Left renal pelvis (tissue), 4 donors: ENCODE measurements at places on chromosomes 6 and 20. TPM values are rescaled to one million over a fixed set of nuclear protein-coding genes. Genes with fewer than 3 reads are reported as not detected.

Gene SPTLC3
- 24.7 TPM for polyA plus RNA-seq

Gene VAPB
- polyA plus RNA-seq: 50.5 TPM

Gene PRKN
- 8.1 TPM for polyA plus RNA-seq

Gene WTAP
- 127 TPM for polyA plus RNA-seq

Gene TPD52L2
- polyA plus RNA-seq: 86.3 TPM

Gene TBX18
- polyA plus RNA-seq: 7.0 TPM

Gene PLTP
- 127 TPM for polyA plus RNA-seq

Gene SLA2
- polyA plus RNA-seq: 0.72 TPM

Gene HEY2
- 8.0 TPM for polyA plus RNA-seq

Gene MYCT1
- polyA plus RNA-seq: 17.2 TPM

Gene CNR1
- 0.99 TPM for polyA plus RNA-seq

DNA sequence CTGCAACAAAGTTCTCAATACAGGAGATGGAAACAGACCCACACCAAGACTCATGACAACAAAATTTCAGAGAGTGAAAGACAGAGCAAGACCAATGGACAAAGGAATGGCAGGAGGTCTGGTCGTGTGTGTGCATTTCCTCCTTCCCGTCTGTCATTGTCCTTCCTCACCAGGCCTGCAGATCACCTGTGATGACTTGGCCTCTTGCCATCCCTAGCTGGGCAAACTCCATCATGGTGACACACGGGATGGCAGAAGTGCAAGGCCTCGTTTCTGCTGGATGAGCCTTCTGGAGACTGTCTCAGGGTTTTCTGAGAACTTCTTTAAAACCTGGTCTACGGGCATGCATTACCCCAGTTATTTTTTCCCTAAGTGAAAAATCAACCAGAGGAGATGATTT, 49.2 kb downstream of the RPP21 start:
- no peak for DNase-seq

DNA sequence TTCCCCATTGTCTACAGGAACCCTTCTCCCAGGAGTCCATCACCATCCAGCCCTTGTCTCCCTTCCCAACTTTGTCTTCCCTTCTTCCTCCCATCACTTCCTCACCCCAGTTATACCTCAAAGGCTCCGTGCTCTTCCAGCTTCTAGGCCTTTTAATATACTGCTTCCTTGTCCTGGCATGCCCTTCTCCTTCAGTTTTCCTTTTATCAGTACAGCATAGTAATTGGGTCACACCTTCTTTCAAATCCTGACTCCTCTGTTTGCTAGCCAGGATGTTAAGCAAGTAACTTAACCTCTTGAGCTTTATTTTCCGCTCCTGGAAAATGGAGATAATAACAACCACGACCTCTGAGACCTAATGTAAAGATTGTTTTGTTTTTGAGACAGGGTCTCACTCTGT, 54.9 kb upstream of the PNRC1 start:
- no peak for DNase-seq

DNA sequence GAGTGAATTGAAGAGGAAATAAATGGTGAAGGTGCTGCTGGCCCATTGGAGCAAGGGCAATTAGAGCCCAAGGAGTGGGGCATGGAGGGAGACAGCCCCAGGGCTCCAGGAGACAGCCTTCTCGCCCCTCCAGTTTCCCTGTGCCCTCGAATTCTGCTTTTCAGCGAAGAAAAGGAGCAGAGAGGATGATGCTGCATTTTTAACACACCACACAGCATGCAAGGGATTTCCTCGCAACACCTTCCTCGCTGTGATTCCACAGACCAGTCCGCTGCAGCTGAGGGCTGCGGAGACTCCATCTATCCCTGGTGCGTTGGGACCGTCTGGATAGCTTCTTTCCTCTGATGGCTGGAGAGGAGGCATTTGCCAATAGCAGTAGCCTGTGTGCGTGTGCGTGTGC, 41.7 kb downstream of the PTCHD4 start:
- DNase-seq: no peak

DNA sequence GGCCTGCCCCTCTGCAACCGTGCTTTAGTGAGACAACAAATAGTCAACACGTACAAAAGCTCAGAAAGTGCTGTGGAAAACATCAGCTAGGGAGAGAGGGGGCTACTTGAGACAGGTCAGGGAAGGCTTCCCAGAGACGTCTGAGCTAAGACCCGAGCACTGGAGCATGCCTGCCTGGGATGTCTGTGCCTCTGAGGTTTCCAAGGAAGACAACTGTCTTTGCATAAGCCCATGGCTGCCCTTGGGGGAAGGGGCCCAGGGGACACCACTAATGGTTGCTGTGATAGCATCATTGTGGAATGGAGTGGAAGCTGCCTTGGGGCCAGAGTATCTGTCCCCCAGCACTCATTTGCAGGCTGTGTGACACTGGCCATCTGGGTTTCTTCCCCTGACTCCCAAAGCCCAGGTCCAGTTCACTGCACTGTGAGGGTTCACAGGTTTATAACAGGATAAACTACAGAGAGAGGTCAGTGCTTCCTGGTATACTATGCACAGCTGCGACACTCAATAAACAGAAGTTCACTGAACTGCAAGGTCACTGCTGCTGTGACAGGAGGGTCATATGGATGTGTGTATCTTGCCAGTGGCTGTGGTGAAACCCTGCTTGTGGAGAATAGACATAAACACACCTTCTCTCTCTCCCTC, 1.5 kb upstream of the ARFGEF2 start:
- no peak for DNase-seq

DNA sequence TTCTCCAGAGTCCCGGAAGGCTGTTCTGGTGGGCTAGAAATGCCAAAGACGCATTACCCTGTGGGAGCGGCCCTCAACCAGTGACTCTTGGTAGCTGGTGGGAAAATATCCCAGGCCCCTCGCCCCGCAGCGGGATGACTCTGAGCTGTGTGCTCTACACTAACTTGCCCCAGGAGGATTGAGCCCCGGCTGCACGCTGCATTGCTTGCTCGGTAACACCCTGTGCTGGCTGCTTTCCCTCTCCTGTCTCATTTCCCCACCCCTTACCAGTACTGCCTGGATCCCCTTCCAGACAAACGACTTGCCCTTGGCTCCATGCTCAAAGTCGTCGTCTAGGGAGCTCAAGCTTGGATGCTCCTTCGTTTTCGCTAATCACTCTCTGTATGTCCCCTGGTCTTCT, 411.8 kb upstream of the SULF2 start:
- no peak for DNase-seq

DNA sequence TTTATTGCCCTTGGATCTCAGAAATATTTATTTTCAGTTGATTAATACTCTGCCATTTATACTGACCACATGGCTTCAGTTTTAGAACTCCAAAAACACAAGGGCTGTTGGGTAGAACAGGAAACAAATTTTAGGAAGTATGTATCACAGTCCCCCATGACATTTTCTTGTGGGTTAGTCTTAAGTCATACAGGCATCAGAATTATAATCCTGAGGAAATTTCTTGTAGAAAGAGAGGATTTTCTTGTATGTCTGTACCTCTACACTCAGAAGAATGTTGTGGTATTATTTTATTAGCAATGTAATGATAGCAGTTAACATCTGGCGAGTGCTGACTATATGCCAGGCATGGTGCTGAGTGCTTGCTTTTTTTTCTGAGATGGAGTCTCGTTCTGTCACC, 302.9 kb downstream of the CLIC5 start:
- DNase-seq: no peak

GRCh38 chr20:8095648-8096572, 36.2 kb upstream of the PLCB1 start:
- no peak for DNase-seq

- no peak for DNase-seq
Observed at GRCh38 chr6:145815309-145816274, 997 bp upstream of the FBXO30 start.

DNA sequence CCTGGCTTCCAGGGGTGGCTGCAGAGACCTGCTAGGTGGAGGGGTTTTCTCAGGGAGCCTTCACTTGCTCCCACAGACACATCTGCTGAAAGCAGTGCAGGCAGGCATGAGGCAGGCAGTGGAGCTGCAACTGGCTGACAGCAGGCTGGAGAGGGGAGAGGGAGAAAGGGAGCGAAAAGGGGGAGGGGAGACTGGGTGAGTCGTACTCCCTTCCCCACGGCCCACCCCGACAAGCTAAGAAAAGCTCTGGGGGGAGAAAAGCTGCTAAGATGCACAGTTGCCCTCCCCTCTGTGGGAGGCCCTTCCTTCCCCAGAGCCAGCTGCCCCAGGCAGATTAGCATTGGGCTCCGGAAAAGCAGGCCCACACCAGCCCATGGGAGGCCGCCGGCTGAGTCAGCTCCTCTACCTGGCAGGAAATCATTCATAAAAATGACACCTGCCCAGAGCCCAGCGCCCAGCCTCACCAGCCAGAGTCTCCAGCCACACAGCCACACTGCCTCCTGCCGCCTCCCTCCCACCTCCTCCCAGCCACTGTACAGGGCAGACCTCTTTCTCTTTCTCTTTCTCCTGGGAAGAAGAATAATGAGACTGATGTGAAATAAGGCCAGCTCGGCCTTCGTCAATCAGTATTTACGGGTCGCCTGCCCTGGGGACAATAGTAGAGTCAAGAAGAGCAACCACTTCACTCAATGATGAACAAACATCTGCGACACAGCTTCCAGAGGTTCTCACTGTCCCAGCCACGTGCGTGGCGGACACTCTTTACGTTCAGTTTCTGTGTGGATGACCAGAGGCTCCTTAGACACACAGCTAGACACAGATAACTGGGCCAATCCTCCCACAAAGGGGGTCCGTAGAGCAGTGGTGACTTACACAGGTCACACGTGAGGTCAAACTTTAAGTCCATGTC, 7.7 kb upstream of the C20orf203 start:
- DNase-seq: no peak

GRCh38 chr20:15705975-15706374, 867.3 kb downstream of the KIF16B start:
- no peak for DNase-seq

DNA sequence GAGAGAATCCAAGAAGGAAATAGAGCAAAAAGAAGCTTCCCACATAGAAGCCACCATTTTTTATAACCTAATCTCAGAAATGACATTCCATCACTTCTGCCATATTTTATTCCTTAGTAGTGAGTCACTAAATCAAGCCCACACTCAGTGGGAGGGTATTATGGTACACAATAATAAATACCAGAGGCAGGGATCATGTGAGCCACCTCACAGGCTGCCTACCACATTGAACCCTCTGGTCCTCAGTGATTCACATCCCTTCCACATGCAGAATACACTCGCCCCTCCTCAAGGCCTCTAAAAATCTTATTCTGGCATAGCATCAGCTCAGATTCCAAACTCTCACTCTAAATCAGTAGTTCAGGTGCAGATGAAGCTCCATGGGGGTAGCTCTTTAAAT, 49.4 kb downstream of the TMC2 start:
- DNase-seq: no peak

- no peak for DNase-seq
Observed at GRCh38 chr6:142903812-142904211, 41.2 kb downstream of the HIVEP2 start.

DNA sequence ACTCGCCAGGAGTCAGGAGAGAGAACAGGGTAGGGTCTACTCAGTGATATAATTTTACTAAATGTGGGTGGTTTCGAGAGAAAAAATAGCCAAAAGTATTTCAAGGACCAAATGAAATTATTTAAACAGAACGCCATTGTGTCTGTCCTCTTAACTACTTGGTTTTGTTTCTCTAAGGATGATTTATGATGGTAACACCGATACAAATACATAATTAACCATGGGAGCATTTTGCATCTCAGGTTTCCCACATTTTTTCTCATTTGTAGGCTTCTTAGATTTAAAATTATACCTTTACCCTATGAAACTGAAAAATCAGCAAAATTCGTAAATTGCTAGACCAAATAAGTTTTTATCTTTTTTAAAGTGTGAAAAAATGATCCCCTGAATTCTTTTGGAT, 188.2 kb downstream of the ZFP64 start:
- no peak for DNase-seq

DNA sequence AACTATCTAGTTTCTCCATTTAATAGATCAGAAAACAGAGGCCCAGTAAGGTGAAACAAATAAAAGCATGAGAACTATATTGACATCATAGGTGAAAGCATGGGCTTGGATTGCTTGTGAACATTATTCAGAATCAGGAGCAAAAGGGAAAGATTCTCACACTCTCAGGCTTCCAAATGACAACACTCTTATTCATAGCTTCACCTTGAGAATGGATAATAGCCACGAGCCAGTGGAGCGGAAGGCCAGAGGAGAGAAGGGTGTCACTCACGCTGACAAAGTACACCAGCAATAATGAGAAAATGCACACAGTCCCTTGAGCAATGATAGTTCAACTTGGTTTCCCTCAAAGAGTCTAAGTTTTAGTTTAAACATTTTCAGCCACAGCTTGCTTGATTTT, 339.0 kb downstream of the TPBG start:
- no peak for DNase-seq

DNA sequence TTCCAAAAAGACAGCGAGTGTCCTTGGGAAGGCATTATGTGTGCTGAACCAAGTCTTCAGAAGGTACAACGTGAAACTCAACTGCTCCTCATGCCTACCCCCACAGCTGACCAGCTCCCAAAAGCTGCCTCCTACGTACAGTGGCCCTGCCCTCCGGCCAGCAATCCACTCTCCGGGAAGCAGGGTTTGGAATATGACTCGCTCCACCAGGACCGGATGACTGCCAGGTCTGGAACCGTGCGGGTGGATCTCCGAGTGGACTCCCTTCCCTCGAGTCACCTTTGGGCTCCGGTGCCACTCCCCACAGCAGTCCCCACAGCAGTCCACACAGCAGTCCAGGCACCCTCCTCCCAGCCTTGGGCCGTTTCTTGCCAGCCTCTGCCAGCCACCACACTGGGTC, 4.3 kb downstream of the ZBTB46 start:
- DNase-seq: no peak

DNA sequence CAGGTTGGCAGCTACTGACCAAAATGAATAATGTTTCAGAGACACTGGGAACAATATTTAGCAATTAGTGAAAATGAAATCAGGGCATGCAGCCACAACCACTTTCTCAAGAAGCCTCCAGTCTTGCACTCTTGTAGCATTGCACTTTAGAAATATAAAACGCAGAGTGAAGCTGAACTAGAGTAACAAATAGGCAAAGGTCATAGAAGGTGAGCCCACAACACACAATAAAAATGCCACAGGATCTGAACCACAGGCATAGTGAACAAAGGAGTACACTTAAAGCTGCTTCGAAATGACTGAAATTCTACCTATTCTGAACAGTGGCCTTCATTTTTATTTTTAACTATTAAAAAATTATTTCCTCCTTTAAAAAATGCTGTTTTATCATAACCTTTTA, 25.0 kb downstream of the DDO start:
- no peak for DNase-seq
